ENCODE measurements at places on chromosomes 7 and 10.

GRCh38 chr7:73509463-73509862, 12.6 kb downstream of the BAZ1B start:
- no peak for DNase-seq

GRCh38 chr10:112383325-112383724, 9.4 kb downstream of the ACSL5 start:
- no peak for DNase-seq

DNA sequence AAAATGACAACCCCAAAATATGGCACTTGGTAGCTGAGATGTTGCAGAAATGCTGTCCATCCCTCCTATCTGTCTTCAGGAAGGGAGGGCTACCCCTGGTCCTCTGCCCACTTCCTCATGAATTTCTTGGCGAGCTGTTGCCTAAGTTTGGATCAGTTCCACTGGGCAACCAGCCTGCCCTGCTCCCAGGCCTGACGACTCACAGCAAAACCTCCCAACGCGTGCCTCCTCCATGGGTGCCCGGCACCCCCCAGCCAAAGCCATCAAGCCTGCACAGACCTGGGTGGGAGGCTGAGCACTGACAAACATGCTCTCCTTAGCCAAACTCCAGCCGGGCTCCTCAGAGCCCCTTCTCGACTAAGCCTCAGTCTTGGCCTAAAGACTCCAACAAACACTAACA, 8.9 kb downstream of the VSTM4 start:
- DNase-seq, result no peak

- no peak for DNase-seq
These were observed 41.9 kb downstream of the LRRN3 start for GRCh38 chr7:111132833-111133232.

DNA sequence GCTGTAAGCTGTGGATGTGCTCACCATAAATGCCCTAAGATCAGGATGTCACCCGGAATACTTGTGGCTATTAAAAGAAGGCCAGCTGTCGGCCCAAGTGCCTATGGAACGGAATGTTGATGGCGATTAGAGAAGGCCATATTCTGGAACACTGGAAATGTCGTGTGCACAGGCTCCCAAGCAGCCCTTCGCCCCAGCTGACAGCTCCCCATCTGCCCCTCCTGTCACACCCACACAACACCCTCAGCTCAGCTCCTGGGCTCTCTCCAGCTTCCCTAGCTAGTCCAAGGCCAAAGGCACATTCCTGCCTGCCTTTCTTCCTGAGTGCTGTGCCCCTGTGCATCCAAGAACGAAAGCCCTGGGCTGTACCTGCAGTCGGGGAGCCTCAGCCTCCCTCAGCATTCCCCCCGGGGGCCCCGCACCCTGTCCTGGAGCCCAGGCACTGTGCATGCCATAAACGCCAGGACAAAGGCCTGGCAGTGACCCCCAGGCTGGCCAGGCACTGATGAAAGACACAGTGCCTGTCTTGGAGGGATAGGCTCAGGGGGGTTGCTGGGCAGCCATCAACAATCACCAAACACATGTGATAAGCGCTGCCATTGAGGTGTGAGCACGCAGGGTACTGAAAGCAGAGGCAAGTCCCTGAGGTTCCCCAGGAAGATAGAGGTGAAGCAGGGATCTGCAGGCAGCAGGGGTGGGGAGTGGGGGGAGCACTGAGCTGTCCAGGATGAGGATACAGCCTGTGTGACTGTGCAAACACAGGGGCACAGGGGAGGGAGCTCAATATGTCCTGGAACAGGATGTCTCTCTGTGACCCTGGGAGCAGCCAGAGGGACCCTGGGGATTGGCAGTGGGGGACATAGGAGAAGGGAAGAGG, 3.7 kb upstream of the LDB3 start:
- DNase-seq, result peak; percentile 34

GRCh38 chr7:35714407-35714806, 19.5 kb upstream of the HERPUD2 start:
- DNase-seq, result no peak

DNA sequence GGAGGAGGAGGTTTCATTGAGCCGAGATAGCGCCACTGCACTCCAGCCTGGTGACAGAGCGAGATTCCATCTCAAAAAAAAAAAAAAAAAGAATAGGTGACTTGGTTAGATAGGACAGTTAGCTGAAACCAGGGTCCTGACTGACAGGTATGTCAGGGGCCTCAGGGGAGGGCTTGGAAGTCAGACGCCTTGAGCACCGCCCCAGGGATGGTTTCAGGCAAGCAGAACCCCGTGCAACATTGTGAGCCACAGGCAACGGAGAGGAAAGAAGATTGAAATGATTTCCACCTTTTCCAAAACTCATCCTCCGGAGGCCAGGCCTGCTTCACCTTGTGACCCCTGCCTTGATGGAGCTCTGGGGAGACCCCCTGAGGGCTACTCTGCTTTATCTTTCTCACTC, 8.6 kb downstream of the UCMA start:
- no peak for DNase-seq

- DNase-seq, result no peak
These were observed 58.5 kb downstream of the RASGEF1A start for GRCh38 chr10:43208147-43209073.

DNA sequence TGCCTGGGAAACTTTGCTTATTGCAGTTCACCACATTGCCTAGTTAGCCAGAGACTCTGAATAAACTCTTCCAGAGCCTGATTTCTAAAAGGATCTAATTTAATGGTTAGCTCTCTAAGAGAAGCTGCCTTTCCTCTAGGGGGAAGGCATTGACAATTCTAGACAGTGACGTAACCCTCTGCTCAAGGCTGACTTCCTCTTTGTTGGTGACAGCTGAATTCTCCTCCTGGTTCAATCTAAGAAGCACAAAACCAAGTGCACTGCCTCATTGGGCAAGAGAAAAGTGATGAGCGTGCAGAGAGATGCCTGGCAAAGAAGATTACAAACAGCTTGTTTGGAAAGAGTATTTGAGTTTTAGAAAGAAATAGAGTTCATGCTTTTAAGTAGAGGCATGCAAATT, 102.7 kb downstream of the MACC1 start:
- DNase-seq, result peak; percentile 30

DNA sequence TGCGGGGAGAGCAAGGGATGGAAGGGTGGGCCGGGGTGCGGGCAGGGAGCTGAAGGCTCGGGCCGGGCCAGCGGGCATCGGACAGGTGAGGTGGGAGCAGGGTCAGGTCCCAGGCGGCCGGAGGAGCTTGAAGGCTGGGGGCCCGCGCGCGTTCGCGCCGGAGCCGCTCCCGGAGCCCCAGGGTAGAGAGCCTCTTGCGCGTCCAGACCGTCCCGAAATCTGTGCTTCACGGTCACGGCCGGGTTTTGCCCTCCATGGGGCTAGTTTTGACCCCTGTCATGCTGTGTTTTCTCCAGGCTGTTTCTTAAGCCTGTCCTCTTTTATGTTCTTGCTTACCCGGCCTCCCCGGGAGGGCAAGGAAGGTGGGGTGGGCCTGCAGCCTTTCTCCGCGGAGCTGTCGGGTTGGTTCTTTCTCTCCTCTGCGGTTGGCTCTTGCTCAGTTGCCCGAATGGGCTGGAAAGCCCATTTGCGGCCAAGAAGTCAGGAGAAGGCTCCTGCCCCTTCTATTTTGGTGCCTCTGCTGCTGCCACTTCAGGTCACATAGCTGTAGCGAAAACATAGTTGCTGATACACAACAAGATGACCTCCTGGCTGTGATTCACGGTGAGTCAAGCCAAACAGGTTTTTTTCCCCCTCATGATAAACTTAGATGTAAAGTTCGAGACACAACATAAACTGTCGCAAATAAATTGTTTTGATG, 650 bp downstream of the UBE2D1 start:
- peak; percentile 63 for DNase-seq

DNA sequence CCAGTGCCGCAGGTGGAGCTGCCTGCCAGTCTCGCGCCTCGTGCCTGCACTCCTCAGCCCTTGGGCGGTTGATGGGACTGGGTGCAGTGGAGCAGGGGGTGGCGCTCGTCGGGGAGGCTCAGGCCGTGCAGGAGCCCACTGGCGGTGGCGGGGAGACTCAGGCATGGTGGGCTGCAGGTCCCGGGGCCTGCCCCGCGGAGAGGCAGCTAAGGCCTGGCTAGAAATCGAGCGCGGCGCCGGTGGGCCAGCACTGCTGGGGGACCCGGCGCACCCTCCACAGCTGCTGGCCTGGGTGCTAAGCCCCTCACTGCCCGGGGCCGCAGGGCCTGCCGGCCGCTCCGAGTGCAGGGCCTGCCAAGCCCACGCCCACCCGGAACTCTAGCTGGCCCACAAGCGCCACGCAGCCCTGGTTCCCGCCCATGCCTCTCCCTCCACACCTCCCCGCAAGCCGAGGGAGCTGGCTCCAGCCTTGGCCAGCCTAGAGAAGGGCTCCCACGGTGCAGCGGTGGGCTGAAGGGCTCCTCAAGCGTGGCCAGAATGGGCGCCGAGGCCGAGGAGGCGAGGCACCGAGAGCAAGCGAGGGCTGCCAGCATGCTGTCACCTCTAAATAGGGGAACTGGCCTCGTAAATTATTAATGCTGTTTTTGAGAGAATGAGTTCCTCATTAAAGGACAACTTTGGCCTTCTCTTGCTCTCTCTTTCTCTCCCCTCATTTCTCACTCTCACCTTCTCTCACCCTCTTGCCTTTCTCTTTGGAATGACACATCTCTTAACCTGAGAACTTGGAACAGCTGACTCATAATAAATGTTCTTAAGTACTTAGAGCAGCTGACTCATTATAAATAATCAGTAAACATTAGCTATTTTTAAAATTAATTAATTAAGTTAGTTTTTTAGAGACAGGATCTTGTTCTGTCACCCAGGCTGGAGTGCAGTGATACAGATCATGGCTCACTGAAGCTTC, 4.9 kb downstream of the ACADSB start:
- no peak for DNase-seq

GRCh38 chr10:60827791-60828488, 49.7 kb downstream of the CDK1 start:
- no peak for DNase-seq

DNA sequence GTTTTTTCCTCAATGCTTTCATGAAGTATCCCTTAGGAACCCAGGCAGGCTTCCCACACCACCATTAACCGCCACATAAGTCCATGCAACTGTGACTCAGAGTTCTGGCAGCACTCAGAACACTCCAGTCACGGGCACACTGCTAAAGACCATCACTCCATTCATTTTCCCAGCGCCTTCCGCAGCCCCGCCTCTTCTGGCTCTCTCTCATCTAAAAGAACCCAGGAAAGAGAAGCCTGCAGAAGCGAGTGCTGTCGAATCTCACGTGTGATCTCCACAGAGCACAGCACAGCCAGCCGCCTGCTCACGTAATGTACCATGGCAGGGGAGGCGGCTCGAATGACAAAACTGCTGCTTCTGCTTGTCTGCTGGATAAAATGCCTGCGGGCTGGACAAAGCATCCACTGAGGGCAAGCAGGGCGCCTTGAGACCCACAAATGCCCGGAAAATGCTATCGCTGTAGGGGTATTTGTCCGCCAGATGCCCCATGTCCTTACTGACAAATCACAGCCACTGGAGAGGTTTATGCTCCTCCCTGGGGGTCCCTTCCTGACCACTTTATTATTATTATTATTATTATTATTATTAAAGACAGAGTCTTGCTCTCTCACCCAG, 1.8 kb downstream of the PSMG3 start:
- no peak for DNase-seq

- no peak for DNase-seq
These were observed 167.0 kb downstream of the FANK1 start for GRCh38 chr10:126063353-126063791.

DNA sequence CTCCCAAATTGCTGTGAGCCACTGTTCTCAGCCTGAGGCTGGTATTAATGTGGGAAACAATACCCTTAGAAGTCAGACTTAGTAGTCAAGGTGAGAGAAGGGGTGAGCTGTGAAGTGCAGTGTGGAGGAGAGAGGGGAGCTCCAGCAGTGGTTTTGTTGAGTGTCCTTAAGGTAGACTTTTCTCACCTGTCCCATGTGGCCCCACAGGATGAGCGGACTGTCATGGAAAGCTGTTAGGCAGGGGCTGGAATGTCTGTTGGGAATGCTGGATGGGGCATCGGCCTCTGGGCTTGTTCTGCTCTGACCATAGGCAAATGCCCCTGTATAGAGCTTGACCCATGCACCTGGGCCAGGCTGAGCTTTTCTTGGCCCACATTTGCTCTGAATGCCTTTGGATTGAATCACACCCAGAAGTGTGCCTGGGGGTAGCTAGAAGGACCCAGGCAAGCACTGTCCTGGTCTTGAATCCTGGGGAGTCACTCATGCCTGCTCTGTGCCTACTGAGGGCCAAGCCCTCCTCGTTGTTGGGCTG, 36.3 kb upstream of the SH2D4B start:
- no peak for DNase-seq

- DNase-seq, result no peak
These were observed 17.0 kb downstream of the PKD1L1 start for GRCh38 chr7:47931005-47932004.

- DNase-seq, result no peak
These were observed 41.0 kb upstream of the SLC29A3 start for GRCh38 chr10:71277914-71278665.

- no peak for DNase-seq
These were observed 249.8 kb upstream of the TCF7L2 start for GRCh38 chr10:112700215-112700671.

- DNase-seq, result no peak
These were observed 72.3 kb upstream of the ZNF746 start for GRCh38 chr7:149569726-149570422.

- DNase-seq, result peak; percentile 45
These were observed 65.8 kb downstream of the CDK13 start for GRCh38 chr7:40015790-40016296.

GRCh38 chr7:88347090-88347489, 40.4 kb upstream of the STEAP4 start:
- DNase-seq, result no peak

DNA sequence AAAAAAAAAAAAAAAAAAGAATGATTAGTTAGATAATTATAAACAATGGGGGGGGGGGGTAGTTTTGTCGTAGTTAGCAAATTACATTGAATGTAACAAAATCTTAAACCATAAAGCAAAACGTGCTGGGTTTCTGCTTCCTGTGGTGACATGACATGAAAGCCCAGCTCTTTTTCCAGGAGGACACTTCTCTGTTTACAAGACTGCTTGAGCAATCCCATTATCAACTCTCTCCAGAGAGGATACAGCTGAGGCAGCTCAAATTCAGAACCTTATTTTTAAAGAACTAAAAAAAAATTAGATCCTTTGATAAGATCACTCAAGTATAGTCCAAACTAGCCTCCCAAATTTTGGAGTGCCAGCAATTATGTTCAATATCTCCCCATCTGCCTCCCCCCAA, 58.6 kb downstream of the ADRB1 start:
- peak; percentile 23 for DNase-seq

DNA sequence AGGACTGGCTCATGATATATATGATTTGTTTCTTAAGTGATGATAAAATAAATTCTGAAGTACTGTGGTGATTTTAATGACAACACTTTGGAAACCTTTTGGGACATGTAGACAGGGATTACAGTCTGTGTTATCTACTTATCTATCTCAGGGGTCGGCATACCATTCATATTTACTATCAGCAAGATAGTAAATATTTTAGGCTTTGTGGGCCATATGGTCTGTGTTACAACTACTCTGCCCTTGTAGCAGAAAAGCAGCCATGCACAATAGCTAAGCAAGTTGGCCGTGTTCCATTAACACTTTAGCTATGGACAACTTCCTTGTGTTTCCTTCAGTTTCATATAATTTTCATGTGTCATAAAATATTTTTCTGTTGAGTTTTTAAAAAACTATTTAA, 97.8 kb upstream of the PRPS1L1 start:
- DNase-seq, result no peak

GRCh38 chr7:115135146-115135545, 213.3 kb downstream of the MDFIC start:
- DNase-seq, result no peak

- no peak for DNase-seq
These were observed 41.0 kb downstream of the MAGI2 start for GRCh38 chr7:79412438-79412837.

Data from DMS53 (cell line).